ENCODE measurements at places on chromosomes 12 and 14.

- DNase-seq: no peak
Measured at GRCh38 chr14:69644814-69645213, 33.4 kb downstream of the SUSD6 start.

- peak; percentile 42 for DNase-seq
Measured at GRCh38 chr12:108338915-108339657, at the start of gene CMKLR1. Gene CMKLR1, minus strand, starts transcription at chr12:108339311. Its CDS starts 45,720 bp downstream, at chr12:108293591.

GRCh38 chr12:101793401-101793800 lies 37.4 kb downstream of the GNPTAB start:
- DNase-seq: peak; percentile 59

DNA sequence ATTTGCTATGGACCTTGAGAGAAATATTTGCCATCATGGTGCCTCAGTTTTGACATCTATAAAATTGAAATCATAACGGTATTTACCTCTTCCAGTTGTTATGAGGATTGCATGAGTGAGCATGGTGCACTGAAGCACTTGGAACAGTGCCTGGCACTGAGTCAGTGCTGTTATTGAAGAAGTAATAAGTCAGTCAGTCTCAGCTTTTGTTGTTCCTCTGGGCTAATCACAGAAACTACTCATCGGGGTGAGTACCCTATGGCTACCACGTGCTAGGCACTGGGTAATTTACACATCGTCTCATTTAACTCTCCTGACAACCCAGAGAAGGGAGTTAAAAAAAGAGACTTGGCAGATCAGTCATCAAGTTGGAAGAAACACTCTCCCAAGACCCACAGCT lies 159.5 kb upstream of the NRXN3 start:
- peak; percentile 25 for DNase-seq

DNA sequence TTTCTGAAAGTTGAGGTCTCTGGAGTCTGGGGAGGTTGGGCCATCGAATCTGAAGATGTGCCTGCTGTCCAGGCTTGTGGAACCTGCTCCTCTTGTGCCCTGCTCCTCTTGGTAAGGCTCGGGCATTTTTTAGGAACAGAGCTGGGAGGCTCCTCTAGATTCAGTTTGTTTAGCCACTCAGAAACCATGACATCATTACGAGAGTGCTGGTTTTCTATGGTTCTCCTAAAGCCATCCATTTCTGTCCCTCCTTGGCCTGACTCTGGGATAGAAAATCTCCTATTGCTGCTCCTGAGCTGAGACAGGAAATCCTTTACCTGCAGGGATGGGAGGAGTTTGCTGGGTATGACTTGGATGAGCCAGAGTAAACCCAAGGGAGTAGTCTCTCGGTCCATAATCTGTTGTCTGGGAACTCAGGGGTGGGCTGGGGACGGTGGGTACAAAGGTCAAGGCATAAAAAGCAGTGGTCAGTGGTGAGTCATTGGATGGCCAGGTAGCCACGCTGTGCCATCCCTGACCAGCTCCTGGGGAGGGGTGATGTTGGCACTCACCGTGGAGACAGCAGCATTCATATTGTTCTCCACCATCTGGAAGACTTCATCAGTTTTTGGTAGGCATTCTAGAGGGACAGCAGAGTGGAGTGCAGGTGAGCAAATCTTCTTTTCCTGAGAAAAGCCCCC lies 2.4 kb upstream of the ADCY4 start:
- no peak for DNase-seq

DNA sequence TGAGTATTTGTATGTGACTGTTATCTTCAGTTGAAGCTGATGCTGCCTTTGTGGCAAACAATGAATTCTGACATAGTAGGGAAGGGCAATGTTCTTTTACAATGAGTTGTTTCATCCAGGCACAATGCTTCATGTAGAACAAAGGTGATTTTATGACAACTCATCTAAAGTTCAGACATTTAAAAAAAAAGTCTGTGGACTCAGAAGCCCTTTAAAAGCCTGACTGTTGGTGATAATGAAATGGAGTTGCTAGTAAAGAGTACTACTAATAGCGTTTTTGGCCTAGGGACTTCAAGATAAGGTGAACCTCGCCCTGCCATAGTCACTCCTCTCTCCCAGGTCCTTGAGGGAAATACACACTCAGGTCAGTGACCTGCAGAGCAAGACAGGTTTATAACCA lies 105.1 kb downstream of the AKAP6 start:
- DNase-seq: no peak

GRCh38 chr12:49187184-49187583 lies 1.7 kb downstream of the TUBA1A start:
- peak; percentile 66 for DNase-seq

- no peak for DNase-seq
Measured at GRCh38 chr14:98877065-98877464, 394.9 kb downstream of the BCL11B start.

DNA sequence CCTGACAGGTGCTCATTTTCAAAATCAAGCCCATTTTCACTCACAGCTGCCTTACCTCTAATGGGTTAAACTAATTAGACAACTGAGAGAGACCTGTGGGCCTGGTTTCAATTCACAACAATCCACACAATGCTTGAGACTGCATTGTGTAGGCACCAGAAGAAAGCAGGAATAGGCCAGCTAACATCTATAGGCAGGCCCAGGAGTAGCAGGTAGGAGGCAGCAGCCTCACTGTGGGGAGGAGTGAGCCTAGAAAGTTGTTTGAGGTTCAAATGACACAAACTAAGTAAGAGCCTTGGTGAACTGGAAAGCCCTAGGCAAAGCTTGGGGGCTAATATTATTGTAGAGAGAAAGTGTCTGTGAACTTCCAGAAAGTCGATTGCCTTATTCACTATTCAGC lies 289.5 kb upstream of the CCDC196 start:
- no peak for DNase-seq

- DNase-seq: peak; percentile 77
Measured at GRCh38 chr14:20455355-20456300, 602 bp downstream of the APEX1 start.

- peak; percentile 79 for DNase-seq
Measured at GRCh38 chr14:95527387-95528002, 7.4 kb upstream of the GLRX5 start.

- DNase-seq: peak; percentile 91
Measured at GRCh38 chr12:93742110-93742934, 65.1 kb downstream of the CRADD start.

DNA sequence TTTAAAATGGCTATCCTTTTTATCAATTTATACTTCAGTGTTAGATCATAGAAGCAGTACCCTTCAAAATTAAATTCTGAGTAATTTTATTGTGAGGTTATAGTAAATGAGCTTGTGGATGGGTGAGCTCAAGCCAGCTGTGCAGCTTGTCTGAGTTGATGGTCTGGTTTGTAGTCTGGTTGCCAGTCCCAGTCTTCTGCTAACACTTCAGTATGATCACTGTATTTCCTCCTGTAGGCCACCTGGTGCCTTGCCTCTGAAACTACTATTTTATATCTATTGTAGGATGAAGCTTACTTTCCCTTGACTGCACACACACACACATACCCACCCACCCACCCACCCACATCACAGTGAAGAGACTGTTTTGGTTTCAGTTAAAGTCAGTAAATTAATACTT lies 496.4 kb downstream of the PCNX1 start:
- DNase-seq: no peak

DNA sequence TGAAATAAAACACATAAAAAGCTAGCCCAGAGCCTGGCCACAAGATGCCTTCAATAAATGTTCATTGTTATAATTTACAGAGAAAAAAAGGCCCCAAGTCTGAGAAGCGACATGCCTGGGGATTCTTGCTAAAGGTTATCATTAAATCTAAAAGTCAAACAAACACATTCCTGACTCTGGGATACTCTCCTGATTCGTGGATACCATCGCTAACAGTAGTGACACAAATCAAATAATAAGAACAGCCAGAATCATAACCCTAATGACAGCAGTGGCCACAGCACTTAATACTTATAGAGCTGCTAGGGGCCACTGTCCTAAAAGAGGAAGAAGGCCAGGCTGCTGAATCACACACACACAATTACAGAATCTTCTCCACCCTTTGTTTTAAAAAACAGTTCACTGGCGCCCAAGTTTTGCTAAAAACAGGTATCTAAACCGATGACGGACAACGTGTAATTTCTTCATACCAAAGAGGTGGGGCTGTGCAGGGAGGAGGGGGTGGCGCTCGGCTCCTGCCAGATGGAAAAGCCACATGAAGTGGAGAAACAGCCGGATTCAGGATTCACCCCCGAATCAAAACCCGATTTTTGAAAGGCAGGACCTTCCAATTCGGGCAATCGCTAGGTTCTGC lies 1.2 kb downstream of the CLIP1 start:
- peak; percentile 49 for DNase-seq

- DNase-seq: peak; percentile 23
Measured at GRCh38 chr12:39619316-39619659, 315 bp downstream of the ABCD2 start.

DNA sequence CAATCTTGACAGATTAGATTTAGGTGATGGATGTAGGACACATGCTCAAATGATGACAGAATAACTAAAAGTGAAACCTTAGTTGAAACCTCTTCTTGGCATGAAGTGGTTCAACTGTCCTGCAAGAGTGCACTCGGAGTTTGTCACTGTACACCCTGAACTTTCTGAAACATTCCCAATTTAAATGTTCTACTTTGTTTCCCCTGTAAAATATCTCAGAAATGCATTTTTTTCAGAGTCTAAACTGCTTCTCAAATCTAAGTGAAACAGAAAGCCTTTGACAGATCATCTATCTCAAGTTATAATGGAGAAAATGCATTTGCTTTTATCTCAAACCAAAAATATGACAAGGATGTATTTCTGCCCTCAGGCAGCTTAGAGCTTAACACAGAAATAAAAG lies 66.0 kb downstream of the BHLHE41 start:
- DNase-seq: no peak

- DNase-seq: no peak
Measured at GRCh38 chr12:159156-159782, 54.7 kb downstream of the SLC6A12 start.

DNA sequence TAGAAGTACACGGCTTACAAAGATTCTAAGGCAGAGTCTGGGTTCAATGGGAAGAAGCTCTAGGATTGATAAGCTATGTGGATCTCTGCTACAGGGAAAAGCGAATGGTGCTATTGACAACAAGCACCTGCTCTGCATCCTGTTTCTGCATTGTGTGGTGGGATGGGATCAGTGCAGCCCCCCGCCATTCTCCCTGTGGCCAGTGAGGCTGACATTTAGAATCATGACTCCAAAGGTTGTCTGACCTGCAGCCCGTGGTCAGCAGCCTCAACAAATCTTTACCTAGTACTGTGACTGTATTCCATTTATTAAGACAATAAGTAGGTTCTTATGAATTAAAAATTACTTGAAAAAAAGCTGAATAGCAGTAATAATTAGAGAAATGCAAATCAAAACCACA lies 1477.0 kb upstream of the TMEM132C start:
- no peak for DNase-seq

DNA sequence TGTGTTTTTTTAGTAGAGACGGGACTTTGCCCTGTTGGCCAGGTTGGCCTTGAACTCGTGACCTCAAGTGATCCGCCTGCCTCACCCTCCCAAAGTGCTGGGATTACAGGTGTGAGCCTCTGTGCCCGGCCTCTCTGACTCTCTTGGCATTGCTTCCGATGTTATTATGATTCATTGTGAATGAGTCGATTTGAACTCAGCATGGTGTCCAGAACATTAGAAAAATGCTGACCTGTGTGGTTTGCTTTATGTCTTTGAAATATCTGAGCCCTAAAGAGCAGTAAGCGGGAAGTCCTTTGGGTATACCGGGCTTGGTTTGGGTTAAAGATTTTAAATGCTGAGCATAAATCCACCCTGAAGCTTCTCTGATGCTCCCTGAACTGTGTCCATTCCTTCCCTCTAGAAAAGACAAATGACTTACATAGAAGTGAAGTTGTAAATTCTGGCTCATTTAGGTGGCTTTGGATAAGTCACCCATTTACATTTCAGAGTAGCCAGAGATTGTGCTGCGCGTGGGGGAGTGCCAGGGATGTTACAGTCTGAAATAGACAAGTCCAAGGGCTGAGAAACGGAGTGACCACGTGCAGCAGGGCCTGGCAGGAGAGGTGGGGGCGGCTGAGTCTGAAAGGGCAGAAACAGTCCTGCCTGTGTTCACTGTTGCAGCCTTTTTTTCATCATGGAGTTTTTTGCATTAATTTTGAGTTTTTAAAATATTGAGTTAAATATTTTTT lies 39.6 kb downstream of the SLC15A4 start:
- DNase-seq: no peak

GRCh38 chr12:27965966-27966365 lies 6.6 kb downstream of the PTHLH start:
- peak; percentile 20 for DNase-seq

DNA sequence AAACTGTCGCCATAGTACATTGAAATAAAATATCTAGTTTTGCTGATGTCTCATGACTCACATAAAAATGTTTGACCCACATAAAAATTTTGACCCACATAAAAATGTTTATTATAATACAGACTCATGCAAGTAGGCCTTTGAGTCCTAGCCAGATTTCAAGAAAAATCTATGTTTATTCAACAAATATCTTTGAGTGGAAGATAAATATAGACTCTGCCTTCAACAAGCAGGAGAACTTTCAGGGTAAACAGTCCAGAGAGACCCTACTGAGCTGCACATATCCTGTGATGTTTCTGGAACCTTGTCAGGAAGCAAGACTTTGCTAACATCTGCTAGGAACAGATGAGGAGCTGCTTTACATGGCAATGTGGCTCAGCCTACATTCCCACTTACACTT lies 283.1 kb downstream of the MDGA2 start:
- DNase-seq: no peak

- peak; percentile 82 for DNase-seq
Measured at GRCh38 chr12:46664761-46665287, 161.0 kb downstream of the SLC38A4 start.

GRCh38 chr12:114368685-114369452 lies 37.1 kb downstream of the TBX5 start:
- peak; percentile 53 for DNase-seq
